ENCODE measurements at places on chromosomes 5 and 9. TPM values are rescaled to one million over a fixed set of nuclear protein-coding genes. Genes with fewer than 3 reads are reported as not detected.

TEX48 gene
- not detected for total RNA-seq

PHF24 gene
- 0.37 TPM for total RNA-seq

DNA sequence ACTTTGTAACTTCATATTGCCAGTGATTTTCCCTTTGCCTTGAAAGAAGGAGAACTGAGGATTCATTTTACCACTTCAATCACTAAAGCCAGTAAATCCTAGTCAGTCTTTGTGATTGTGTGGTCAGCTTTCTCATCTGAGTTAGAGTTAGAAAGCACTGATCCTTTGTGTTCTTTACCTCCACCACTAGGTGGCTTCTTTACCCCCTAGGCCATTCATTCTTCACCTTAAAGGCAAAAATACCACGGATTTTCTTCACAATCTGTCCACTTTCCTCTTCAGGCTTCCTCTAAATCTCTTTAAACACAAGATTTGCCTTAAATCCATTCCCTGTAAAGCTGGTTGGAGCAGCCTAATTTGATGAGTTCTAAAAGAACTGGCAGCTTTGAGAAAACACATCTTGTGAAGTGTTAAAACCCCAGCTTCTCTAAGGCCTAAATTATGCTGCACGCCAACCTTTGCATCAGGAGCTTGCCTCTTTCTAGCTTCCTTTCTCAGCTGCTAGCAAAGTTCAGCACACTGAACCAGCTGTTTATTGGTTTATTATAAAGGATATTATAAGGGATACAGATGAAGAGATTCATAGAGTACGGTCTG lies 20.4 kb downstream of the BDP1 start:
- peak; percentile 82 for DNase-seq

- DNase-seq = no peak
Observed at GRCh38 chr9:99076030-99076429, 28.9 kb upstream of the TGFBR1 start.

DNA sequence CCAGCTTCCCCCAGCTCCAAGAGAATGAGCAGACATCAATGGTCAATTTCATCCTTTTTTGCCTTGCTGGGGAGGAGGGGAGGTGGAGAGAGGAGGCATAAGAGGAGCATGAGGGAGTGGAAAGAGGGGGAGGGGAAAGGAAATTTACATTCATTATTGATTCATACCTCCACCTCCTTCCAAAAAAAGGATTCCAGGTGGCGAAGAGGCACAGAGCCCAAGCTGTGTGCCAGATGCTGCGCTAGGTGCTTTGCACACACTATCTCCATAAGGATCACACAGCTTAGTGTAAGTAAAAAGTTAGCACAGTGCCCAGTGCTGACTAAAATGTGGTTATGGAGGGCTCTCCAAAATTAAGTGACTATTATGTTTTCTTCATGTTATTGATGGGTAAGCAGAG lies 11.0 kb downstream of the ASTN2 start:
- no peak for DNase-seq

GRCh38 chr9:80873861-80874260 lies 815.5 kb downstream of the TLE1 start:
- no peak for DNase-seq

GRCh38 chr9:136960212-136960937 lies 8.3 kb downstream of the LCN12 start:
- DNase-seq = no peak
